ENCODE measurements at places on chromosomes 2 and 18. TPM values are rescaled to one million over a fixed set of nuclear protein-coding genes. Genes with fewer than 3 reads are reported as not detected.

Gene UGT1A6
- polyA plus RNA-seq = not detected

Gene MRO
- 0.46 TPM for polyA plus RNA-seq

Gene FAHD2B
- polyA plus RNA-seq = 7.2 TPM

Gene DOK6
- polyA plus RNA-seq = under 0.01 TPM

Gene UGT1A4
- 0.60 TPM for polyA plus RNA-seq

Gene GPATCH11
- polyA plus RNA-seq = 3.7 TPM

Gene DLX1
- not detected for polyA plus RNA-seq

Gene GGCX
- polyA plus RNA-seq = 3.6 TPM

Gene GPR35
- polyA plus RNA-seq = 28.2 TPM

Gene CPO
- polyA plus RNA-seq = not detected

Gene ZNG1B
- polyA plus RNA-seq = 22.9 TPM

Gene SERPINB10
- polyA plus RNA-seq = not detected

Gene COL5A2
- 3.6 TPM for polyA plus RNA-seq

Data from sigmoid colon (tissue), 7 donors.